ENCODE measurements at places on chromosomes 1 and 21.

- no peak for DNase-seq
Measured at GRCh38 chr21:37338671-37339551, 27.7 kb upstream of the DYRK1A start.

DNA sequence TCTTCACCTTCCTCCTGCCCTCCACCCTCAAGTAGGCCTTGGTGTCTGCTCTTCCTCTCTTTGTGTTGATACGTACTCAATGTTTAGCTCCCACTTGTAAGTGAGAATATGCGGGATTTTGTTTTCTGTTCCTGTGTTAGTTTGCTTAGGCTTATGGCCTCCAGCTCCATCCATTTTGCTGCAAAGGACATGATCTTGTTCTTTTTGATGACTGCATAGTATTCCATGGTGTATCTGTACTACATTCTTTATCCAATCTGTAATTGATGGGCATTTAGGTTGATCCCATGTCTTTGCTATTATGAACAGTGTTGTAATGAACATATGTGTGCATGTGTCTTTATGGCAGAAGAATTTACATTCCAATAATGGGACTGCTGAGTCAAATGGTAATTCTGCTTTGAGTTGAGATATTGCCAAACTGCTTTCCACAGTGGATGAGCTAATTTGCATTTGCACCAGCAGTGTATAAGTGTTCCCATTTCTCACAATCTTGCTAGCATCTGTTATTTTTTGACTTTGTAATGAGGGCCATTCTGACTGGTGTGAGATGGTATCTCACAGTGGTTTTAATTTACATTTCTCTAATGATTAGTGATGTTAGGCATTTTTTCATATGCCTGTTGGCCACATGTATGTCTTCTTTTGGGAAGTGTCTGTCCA lies 272.7 kb downstream of the SDCCAG8 start:
- DNase-seq = no peak

DNA sequence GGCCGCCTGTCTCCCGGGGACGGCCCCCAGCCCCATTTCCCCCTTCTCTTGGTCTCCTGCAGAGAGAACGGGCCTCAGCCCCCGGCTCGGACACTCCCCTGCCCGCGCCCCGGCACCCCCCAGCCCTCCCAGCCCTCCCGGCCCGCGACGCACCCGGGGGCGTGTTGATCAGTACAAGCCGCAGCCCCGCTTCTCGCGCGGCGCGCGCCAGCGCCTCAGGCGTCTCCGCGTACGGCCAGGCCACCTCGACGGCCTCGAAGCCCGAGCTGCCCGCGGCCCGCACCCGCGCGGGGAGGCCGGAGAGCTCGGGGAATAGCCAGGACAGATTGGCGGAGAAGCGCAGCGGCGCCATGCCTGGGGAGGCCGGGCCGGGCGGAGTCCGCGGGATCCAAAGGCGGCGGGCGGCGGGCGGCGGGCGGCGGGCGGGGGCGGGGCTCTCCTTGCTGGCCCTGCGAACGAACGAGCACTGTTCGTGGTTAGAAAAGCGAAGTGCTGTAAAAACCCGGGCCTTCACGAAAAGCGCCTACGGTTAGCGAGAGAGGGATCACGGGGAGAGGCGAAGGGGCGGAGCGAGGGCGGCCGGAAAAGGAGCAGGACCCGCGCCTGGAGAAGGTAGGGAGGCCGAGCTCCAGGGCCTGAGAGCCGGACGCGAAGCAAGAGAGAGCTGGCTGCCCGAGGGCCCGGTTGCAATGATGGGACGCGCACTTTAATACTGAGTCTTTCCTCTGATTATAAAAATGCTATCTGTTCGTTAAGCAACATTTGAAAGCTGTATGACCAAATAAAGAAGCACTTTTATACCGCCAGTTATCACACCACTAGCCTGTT lies at the start of gene HYI:
TSS of gene HYI (minus strand) at position 490 of the 828 bp plus-strand sequence. CDS start at position 352, 138 bp downstream.
- peak; percentile 90 for DNase-seq

DNA sequence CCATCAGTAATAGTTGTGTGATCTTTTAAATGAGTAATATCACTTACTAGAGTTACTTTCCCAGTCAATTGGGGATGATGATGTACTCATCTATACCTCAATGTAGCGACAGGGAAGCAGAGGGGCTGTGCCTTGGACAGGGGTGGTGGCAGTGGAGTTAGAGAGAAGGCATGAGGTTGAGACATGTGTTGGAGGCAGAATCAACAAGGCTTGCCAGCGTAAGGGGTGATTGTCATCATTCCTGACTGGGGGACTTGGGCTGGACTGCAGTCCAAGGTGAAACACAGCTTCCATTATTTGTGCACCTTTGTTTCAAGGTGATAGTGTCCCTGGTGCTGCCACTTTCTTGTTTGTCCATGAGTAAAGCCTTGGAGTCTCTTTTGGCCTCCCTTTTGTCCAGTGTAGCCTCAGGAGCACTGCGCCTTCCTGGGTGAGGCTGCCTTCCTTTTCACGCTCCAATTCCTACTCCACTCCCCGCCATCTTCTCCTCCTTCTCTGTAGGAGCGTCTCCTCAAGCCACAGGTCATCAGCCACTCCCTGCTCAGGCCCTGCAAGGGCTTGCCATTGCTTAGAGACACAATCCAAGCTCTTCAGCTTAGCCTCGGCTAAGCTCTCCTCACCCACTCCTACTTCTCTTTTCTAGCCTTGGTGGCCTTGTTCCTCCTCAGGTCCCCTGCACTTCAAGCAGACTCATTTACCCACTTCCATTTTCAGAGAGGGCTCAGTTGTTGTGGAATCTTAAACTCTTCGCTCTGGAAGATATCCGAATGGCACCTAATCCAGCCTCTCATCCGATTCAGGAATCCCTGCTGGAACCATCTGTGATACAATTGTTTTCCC lies 77.6 kb upstream of the CD34 start:
- no peak for DNase-seq

DNA sequence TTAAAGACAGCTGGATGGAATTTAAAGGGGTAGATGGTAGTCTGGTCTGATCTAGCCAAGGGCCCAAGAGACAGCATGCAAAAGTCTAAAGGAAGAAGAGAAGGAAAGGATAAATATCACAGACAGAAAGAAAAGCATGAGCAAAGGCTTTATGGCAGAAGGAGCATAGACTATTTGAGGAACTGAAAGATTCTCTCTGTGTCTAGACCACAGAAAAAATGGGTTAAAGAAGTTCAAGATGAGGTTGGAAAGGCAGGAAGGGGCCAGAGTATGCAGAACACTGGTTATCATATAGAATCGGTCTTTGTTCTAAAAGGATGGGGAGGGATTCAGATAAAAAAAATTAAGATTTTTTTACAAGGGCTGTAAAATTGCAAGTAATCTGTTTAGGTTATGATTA lies 136.8 kb upstream of the SGIP1 start:
- DNase-seq = no peak
